ENCODE measurements at places on chromosomes 5 and 9.

DNA sequence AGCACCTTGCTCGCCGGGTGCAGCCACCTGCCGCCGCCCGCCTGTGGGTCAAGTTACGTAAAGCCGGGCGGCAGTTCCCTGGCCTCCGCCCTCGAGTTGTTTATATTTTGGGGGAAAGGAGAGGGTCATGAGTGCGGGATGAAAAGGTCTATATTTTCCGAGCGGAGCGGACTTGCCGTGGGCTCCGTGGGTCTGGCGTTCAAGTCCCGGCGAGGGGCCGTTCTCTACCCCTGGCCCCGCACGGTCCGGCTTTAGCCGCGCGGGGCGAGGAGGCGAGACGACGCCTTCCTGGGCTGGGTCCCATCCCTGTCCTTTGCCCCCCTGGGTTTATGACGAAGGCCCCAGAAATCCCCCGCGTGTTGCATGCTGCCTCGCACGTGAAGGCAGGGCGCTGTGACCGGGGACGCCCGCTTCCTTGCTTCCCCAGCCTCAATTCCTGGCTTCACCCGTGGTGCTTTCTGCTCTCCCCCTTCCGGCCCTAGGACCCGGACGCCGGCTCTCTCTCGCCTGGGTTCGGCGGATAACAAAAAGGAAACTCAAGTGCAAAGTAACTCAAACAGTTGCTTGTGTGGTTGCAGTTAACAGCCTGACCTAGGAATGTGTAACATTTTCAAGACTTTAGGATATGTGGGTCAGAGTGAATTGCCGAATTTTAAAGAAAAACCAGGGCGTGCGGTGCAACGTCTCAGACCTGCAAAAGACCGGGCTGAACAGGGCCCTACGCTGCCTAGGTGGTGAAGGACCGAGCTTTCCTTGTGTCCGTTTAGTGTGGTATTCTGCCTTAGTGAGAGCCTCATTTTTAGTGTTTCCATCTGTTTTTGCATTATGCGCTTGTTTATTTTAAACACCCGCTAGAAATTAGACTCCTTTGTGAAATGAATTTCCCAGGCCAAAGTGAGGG, 810 bp downstream of the VPS13A start:
- peak; percentile 62 for DNase-seq

DNA sequence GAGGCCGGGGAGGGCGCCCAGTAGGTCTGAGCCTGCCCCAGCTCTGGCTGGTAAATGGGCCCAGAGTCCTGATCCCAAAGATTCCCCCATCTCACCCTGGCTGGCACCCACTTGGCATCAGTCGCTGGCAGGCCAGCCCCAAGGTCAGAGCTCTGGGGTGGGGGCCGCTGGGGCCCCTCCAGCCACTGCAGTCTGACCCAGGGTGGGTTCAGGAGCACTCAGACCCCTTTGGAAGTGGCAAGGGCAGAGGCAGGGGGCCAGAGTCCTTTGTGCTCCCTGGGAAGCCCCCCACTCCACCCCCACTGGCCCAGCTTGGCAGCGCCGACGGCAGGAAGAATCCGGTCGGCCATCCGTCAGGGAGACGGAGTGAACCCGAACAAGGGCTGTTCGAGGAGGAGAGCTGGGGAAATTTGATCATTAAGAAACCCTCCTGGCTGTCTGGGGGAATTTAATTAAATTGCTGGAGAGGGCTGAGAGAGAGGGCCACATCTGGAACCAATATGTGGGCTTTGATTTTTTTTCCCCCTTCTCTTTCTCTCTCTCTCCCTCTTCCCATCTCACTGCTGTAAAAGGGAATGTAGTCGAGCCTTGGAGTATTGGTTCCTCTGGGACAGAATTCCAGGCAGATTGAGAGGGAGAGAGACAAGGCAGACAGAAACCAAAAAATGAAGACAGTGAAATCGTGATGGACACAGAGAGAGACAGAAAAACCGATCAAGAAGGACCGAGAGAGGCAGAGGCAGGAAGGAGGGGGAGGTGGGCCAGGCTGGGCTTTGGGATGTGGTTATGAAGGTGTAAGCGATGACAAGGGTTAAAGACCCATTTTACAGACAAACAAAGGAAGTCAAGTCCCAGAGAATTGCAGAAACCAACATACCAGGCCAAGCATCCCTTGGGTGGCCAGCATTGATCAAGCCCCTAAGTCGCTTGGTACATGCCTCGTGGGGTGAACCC, 8.1 kb upstream of the ASB6 start:
- no peak for DNase-seq

DNA sequence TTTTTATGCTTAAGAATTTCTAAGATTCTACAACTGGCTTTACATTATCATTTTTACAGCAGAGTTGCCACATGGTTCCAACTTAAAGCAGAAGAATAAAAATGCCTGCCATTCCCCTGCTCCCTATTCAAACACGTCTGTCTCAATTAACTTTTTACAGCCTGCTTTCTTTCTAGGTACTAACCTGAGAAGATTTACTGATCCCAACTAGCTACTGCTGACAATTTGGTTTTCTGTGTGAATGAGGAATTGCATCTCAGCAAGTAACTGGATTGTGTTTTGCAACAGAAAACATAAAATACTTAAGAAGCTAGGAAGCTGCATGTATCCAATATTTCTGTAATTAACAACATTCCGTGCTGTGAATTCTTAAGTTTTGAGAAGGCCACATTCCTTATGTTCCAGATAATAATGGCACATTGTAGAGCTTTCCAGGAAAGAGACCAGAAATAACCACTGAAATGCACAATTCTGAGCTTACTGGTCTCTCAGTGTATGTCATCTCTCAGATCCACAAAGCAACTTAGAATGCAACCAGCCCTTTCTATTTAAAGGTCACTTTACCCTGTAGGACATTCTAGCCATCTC, 306.8 kb upstream of the NMUR2 start:
- DNase-seq, result no peak

- no peak for DNase-seq
These were observed 588.9 kb upstream of the TLE4 start for GRCh38 chr9:78982849-78983248.

- DNase-seq, result no peak
These were observed 214.7 kb downstream of the FBXL17 start for GRCh38 chr5:108167174-108167573.

GRCh38 chr5:32713361-32713769, 2.2 kb downstream of the NPR3 start:
- DNase-seq, result no peak

GRCh38 chr9:21668516-21668915, 133.9 kb upstream of the MTAP start:
- DNase-seq, result no peak

DNA sequence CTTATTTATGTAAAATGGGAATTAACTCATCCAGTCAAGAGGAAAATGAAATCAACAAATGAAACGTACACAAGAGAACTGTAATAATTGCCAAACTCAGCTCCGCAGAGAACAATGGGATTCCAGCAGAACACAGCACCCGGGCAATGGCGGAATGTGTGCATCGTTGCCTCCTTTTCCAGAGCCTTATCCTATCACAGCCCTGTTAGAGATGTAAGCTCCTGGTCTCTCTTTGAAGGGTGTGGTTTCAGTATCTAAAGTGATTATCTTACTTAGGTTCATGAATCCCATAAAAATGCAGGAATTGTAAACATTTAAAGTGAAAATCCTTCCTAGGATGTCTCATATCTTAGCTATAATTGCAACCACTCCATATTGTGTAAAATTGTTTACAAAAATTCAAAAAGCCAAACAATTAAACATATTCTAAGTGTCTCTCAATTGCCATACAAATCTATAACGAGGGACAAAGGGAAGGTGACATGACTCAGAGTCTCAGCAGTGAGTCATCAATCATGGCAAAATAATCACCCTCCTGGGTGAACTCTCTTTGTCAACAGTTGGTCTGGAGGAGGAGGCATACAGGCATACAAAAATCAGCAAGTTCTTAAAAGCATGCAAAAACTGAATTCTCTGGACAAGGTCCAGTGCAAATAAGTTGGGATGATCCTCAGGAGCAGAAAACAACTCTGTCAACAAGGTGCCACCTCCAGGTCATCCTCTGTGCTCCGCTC, 22.6 kb downstream of the SEMA5A start:
- DNase-seq, result no peak

DNA sequence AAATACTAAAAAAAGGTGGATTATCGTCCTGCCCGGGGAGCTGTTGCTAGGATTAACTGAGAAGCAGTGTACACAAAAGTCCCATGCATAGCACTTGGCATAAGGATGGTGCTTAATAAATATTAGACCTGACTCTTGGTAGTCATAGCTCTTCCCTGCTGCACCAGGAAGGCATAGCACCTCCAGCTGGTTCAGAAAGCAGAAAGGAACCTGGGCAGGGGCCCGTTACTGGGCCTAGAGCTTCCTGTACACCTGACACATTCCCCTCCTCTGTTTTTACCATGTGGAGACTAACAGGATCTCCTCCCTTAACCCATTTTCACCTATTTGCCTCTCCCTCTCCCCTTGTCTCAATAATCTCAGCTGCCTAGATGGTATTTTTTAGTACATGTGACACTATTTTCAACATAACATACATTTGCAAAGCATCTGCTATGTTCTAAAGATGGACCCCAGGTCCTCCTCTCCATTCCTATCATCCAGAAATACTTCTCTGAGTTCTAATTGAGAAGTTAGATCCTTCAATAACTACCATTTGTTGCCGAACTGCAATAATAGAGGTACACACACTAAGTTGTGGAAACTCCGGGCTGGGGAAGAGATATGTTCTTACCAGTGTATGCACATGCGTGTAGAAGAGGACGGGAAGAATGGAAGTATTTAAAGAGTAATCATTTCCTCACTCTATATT, 3.2 kb upstream of the ANP32B start:
- DNase-seq, result no peak

GRCh38 chr9:31606678-31607077, 777.8 kb upstream of the ACO1 start:
- no peak for DNase-seq

DNA sequence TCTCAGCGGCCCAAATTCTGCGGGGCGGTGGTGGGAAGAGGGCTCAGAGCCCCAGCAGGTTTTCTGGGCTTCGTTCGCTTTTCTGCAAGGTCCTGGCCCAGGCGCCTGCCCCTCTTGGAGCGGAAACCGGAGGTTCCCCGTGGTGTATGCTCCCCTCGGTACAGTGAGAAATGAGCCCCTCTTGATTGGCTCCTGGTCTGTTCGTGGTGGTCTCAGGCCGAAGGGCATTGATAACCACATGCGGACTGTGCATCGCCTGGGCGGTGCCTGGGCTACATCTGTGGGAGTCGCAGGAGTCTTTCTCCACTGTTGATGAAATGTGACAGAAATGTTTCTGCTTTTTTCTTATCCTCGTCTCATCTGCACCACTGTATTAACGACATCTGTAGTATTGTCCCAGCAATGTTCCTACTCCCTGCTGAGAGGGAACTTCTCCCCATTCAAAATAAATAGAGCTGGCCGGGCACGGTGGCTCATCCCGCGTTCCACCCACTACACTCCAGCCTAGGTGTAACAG, 682 bp downstream of the MAN1B1 start:
- peak; percentile 56 for DNase-seq

DNA sequence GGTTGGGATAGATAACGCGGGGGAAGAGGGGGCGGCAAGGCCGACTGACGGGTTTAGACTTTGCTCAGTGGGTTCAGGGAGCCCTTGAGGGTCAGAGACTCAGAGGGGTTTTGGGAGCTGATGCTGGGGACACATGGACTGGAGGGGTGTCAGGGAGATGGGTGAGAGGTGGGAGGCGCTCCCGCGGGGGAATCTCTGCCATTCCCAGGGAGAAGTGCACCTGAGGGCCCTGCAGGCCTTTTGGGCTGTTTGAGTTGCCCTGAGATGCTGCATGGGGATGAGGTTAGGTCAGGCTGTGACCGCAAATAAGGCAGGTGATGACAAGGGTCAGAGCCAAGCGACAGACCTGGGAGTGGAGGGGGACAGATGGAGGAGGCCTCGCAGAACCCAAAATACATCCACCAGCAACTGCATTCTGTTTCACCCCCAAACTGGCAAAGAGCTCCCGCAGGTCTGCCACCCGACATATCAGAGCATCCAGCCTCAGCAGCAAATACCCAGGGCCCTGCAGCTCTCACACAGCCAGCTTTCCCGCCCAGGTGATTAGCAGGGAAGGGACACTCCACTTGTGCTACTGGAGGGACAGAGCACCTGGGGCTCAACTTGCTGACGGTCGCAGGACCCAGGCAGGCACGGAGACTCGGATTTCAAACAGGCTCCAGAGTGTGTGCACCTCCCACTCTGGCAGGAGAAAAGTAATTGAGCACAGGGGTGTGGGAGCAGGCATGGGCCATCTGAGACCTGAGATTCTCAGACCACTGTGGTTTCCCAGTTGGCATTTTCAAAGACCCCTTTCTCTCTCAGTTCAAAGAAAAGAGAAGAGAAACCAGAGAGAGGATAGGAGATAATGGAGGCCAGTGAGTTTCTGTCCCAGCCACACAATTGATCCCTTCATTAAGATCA, 26.4 kb downstream of the TMOD1 start:
- no peak for DNase-seq

DNA sequence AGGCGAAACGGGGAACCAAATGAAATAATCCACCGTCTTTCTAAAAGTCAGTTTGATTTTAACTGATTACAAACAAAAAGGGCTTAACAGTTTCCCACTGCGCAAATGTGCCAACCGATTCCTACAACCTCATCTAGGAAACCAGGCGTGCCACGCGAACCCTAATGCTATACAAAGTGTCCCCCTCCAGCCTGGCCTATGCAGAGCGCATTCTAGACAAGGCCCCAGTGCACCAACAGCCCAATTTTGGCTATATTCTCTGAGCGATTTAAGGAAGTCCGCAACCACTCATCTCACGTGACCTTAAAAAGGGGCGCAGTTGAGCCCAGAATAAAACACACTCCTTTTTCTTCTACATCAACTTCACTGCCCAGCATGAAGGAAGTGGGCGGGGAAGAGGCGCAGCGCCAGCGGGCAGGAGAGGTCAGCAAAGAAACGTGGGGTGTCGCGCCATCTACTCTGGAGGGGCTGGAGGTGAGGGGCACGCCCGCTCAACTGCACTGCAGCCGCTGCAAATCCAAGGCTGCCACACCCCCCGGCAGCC, 779 bp downstream of the FAM13B start:
- peak; percentile 62 for DNase-seq

DNA sequence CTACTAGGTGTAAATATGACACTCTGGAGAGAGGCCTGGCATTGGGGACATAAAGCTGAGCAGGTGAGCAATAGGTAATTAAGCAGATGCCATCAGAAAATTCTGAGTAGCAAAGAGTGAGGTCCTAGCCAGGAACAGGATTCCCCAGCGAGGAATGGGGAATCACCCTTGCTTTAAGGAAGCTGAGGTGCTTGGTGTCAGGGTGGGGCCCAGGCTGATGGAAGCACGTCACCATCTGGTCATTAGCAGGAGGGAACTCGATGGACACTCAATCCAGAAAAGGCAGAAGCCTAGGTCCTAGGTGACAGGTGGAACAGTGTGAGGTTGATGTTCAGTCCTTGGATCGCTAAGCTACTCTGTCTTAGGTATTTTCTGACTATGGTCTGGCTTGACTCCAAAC, 562.7 kb upstream of the DAP start:
- no peak for DNase-seq

DNA sequence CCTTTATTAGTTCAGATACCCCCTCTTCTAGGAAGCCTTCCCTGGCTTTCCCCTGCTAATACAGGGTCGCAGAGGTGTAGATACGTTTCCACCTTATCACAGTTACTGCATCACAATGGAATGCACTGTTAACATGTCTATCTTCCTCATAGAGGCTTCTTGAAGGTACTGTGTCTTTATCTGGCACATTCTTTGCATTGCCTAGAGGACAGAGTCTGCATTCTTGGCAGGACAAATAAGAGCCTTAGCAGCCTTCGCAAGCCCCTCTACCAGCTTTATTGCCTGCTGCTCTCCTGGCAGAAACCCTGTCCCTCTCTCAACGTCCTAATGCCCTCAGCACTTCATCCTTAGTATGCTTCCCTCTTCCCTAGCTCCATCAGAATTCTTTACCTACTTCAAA, 31.6 kb downstream of the SLC1A3 start:
- DNase-seq, result no peak

GRCh38 chr9:113223963-113224362, 2.6 kb downstream of the SLC31A1 start:
- DNase-seq, result no peak

All from activated CD8-positive, alpha-beta T cell treated with anti-CD3 and anti-CD28 coated beads for 36 hours (primary cell).